Stimulated activated CD4-positive, alpha-beta T cell treated with anti-CD3 and anti-CD28 coated beads, Interleukin-15, amount 100 ng/mL, for 1 hour (primary cell): ENCODE measurements at places on chromosomes 5 and 9.

DNA sequence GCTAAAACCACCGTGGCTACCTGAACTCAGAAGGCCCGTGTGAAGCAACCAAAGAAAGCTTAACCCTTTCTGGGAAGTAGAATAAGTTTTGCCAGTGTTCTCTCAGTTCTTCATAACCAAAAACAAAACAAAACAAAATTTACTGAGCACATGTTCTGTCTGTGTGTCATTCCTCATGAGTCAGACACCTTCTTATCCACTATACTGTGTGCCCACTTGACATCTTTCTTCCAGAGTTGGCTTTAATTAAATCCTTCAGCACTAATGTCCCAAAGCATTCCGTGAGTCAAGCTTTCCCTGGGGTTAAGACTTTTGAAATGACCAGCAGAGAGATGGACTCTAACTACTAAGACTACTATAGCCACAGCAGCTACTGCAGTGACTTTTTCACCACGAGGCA, 61.3 kb downstream of the GLIS3 start:
- DNase-seq: no peak

DNA sequence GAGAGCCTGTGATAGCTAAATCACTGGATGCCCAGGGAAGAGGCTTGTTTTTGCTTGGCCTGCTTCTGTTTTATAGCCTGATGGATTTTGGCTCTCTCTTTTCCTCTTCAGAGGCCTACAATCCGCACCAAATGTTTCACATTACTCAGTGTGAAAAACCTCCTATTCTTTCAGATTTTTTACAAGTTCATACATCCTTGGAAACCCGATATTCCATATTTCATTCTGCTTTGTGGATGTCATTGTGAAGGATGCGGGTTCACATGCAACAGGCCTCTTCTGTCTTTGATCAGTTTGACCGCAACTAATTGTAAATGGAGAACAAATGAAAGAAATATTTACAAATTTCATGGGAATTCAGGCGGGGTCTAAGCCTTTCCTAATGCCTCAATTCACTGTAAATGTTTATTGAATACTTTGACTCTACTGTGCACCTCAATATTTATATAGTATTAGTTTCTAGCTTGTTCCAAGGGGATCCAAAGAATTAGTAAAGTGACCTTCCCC, 269.9 kb downstream of the DMRT2 start:
- DNase-seq: no peak

GRCh38 chr9:87854580-87854955, 28.1 kb upstream of the SPATA31E1 start:
- no peak for DNase-seq

DNA sequence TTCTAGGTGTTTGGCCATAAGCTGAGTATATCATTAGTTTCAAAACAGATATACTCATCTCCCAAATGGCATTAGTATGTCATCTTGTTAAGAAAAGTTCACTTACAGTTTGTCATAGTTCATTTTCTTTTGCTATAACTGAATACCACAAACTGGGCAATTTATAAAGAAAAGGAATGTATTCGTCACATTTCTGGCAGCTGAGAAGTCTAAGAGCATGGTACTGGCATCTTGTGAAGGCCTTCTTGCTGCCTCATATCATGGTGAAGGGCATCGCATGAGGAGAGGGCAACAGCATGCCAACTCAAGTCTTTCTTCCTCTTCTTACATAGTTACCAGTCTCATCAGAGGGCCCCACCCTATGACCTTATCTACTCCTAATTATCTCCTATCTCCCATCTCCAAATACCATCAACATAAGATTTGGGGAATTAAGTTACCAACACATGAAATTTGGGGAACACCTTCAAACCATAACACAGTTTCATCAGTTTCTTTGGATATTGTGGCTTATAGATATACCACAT, 20.4 kb upstream of the ITGA1 start:
- DNase-seq: no peak

- no peak for DNase-seq
Observed at GRCh38 chr5:57094753-57095683, 78.8 kb upstream of the GPBP1 start.

DNA sequence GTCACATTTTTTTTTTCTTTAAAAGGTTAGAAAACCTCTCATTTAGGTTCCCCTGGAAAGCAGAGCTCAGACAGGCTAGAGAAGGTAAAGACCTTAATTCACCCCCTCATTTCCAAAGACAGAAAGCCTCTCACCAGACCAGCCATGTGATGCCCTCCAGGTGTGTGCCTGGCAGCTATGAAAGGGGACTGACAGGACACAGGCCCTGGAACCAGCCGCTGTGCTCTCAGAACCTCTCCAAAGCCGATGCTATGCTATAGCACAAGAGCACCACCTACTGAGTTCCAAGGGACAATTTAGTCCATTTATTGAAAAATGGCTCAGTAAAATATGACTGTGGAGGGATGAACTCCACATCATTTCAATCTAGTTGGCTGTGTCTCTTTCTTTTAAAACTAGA, 48.8 kb downstream of the FANCC start:
- no peak for DNase-seq

- no peak for DNase-seq
Observed at GRCh38 chr5:53219610-53220009, 110.1 kb upstream of the MOCS2 start.

DNA sequence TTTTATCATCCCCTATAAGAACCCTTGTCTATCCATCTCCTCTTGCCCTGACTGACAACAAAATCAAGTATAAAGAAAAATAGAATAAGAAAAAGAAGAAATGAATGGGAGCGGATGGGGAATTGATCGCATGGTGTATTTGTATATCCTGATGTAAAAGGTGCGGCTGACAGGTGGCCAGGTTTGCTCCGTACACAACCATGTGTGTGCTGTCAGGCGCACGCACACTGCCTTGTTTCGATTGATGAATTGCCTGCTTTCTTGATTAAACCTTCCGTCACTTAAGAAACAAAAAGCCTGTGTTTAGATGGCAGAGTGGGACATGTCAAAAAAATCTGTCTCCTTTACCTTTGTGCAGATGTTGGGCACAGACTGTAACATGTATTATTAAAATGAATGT, 102.6 kb downstream of the MVB12B start:
- DNase-seq: no peak

DNA sequence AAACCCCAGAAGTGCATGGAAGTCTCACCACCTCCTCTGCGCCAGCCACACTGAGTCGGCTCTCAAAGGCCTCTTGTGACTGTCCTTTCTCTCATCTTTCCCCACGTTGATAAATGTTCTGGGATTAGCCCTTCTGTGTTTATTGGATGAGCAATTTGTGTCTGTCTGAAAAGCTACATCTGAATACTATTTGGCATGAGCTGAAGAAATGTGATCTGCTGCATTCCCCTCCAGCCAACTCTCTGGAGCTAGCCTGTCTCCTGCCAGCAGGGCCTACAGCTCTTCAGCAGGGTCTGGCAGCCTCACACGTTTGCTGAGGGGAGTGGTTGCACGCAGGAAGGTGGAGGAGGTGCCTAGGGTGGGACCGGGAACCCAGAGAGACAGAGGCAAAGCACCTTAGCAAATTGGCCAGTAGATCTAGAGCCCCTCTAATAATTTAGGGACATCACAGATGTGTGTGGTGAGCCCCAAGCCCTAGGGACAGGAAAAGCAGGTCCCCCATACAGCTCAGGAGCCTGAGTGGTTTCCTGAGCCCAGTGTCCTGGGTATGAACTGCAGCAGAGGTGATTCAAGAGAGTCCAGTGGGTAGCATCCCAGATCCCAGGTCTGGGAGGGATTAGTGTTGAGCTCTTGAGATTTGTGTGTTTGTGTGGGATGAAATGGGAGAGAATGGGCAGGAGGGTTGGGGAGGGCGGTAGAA, 20.5 kb upstream of the B4GALT1 start:
- no peak for DNase-seq
